ENCODE measurements at places on chromosomes 13 and 19.

GRCh38 chr13:34214686-34215085, 396.7 kb downstream of the RFC3 start:
- no peak for DNase-seq

GRCh38 chr13:71625694-71626093, 241.3 kb downstream of the DACH1 start:
- DNase-seq = no peak

DNA sequence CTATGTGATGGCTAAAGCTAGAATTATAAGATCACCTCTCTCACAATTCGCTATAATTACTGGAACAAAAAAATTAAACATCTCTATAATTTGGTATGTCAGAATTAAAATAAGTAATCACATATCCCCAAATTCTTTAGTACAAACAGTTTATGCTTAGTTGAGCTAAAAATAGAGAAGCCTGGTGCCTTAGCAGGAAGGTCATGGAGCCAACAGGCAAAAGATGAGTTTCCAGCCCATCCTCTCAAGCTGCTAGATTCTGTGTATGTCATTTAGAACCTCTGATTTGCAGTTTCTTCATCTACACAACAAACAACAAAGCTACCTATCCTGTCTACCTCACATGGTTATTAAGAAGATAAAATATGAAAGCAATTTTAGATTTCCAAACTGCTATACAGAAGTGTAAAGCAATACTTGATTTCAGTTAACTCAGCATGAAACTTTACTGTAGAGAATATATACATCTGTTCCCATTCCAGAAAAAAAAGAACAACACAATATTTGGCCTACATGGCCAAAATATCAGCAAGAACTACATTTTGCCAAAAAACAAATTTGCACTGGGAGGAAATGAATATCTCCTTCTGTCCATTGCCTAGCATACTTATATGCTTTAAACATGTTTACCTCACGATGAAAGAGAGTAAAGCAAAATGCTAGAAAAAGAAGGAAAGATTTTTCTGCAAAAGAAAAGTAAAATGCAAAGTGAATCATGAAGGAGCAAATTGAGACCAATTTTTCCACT, 294.0 kb upstream of the MIR17HG start:
- DNase-seq = no peak

DNA sequence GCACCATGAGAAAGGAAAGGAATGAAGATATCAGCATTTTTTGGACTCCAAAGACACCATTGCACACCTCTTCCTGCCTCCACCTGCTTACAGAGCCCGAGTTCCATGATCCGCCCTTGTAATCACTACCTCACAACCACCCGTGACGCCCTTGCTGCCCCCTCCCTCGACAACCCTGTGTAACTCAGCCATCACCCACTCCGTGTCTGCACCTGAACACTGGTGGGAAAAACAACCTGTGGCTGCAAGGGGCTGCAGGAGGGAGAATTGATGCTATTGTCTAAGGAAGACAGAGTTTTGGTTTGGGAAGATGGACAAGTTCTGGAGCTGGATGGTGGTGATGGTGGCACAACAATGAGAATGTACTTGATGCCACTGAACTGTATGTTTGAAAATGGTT, 27.0 kb downstream of the ZIC5 start:
- no peak for DNase-seq

GRCh38 chr13:22964245-22964966, 216.4 kb upstream of the SGCG start:
- no peak for DNase-seq

GRCh38 chr13:51967482-51968446, 43.5 kb downstream of the ATP7B start:
- no peak for DNase-seq

GRCh38 chr19:1648459-1648849, 4.0 kb downstream of the TCF3 start:
- DNase-seq = no peak

DNA sequence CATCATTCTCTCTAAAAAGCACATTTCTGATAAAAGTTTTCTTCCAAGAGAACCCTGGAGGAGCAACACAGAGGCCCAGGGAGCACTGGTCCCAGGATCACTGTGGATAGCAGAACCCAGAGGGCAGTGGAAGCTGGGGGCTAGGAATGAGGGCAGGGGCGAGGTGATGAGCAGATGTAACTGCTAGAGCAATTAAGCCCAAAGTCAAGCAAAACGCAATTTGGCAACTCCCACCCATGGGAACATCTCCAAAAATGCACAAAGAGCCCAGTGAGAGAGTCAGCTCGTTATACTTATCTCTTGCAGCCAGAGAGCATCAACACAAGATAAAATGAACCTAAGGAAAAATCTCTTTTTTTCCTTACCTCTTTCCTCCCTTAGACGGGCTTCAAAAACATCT, 284.2 kb downstream of the TBC1D4 start:
- DNase-seq = no peak

- no peak for DNase-seq
Observed at GRCh38 chr19:12237143-12237839, 57.4 kb downstream of the ZNF44 start.

- no peak for DNase-seq
Observed at GRCh38 chr13:49561062-49561410, 24.3 kb downstream of the RCBTB1 start.

Data from cerebellar cortex (tissue), 1 donor.